GM18507 (cell line): ENCODE measurements at places on chromosomes 4 and X.
A peak's percentile ranks its signal among the peaks of the same experiment; 100 is the strongest.

DNA sequence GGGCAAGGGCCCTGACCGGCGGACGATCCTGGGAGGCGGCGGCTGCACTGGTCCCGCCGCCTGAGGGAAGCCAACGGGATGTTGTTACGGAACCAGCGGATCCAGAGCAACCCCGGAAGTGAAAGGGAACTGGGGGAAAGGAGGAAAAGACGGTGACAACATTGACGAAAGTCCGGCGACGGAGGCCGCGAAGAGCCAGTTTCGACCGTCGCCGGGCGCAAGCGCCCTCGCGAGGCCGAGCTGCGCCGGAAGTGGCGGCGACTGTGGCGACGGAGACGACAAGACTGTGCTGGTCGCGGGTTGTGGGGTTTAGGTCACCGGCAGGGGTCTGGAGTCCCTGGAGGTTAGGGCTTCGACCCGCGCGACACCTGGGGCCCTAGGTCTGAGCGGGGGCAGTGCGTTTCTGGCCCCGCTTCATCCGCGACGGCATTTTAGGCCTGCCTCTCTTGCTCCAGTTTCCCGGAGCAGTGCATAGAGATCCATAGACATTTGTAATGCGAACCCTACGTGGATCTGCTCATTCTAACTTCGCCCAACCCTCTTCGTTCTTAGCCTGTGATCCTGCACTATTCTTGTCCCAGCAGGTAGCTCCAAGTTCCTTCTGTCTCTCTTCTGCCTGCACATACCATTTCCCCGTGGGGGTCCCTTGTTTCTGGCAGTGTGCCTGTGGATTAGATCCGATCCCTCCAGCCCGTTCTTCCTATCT, at the start of gene BOD1L1:
BOD1L1 (minus strand) TSS at position 120 of the 706 bp plus-strand sequence. CDS start 138 bp downstream, outside the sequence.
- DNase-seq, result peak; percentile 81

DNA sequence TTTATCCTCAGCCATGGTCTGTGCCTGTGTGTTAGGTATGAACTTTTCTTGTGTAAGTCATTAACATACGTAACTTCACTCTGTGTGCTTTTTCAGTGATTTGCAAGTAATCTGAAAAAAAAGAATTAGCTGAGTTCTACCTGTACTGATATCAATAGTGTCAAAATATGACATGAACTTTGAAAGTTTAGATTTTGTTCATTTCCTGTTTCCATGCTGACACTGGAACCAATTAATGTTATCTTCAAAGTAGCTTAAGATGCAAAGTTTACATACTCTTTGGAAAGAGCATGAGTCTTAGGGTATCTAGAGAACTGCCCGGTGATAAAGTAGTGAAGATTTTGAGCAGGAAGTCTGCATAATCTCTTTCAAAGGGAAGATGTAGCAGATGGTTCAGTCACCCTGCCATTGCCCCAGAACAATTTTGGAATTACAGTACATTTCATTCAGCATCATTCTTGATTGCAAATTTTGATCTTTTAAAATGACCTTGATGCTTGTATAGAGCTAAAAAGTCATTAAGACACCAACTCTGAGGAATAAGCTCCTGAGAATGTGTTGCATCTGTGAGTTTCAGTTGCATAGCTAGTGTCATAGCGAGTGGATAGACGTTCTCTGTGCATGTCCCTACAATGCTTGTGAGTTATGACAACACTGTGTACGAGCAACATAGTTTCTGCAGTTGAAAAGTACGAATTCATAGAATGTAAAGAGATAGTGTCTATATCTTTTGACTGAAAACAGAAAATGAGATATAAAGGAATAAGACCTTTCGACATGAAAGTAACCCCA, 130.5 kb downstream of the PTTG2 start:
- no peak for DNase-seq

- no peak for DNase-seq
Measured at GRCh38 chr4:182973511-182973911, 56.3 kb upstream of the DCTD start.

DNA sequence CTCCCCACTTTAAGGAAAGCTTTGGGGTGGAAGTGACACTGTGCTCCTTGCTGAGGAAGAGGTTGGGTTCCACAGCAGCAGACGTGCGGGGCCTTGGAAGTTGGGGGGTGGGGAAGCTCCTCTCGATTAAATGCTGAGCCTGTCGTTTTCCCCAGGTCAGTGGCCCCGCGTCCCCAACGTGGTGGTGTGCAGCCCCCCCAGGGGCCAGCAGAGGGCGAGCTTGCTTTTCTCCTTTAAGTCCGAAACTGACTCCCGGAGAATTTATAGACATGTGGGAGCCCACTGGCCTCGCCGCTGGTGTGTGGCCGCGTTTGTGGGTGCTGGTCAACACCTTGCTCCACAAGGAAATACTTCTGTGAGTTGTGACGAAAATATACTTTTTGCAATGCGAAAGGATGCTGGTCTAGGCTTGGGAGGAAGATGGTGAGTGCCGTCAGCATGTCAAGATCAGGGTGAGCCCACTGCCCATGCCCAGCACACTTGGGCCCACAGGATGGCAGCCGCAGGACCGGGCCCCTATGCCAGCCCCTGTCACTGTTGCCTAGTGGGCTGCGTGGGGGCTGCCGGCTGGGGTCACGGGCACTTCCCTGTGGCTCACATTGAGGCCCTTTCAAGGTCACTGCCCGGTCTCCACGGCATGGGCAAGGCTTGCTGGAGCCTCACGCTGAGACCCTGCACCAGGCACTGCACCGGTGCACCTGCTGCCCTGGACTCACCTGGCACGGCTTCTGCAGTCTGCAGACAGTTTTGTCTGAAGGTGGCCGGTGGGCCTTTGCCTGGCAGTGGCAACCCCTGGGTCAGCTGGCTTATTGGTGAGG, 9.4 kb downstream of the UVSSA start:
- DNase-seq, result no peak

GRCh38 chrX:138191998-138192397, 519.5 kb downstream of the FGF13 start:
- DNase-seq, result no peak

- no peak for DNase-seq
Measured at GRCh38 chr4:1778642-1779392, 14.3 kb upstream of the FGFR3 start.

DNA sequence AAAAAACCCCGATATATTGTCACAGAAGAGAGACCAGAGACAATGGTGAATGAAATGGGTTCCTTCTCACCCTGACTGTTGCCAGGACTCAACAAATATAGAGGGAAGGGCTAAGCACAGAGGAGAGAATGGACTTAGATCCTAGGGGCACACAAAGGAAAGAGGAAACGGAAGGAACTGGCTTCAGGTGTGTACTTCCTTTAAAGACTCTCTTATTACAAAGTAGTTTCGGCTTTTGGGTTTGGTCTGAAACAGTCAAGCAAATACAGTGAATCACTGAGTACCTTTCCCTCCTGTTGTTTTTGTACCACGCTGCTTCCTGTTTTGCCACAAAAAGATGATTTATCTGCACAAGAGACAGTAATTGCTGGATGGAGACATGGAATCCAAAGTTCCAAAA, 46.1 kb upstream of the S100G start:
- no peak for DNase-seq

DNA sequence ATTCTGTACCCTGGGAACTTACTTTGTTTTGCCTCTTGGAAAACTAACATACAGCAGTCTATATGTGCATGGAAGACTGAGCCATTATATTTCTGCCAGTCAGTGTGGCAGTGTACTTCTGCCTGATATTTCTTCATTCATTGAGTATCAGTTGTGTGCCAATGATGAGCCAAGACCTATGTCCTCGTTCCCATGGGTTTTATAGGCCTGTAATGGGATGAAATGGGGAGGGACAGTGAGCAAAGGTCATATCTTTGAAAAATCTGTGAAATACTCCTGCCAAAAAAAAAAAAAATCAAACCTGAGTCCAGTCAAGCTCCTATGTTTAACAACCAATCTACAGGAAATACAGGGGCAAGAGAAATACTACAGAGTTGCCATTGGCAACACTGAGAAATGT, 9.1 kb downstream of the NSD2 start:
- DNase-seq, result no peak

DNA sequence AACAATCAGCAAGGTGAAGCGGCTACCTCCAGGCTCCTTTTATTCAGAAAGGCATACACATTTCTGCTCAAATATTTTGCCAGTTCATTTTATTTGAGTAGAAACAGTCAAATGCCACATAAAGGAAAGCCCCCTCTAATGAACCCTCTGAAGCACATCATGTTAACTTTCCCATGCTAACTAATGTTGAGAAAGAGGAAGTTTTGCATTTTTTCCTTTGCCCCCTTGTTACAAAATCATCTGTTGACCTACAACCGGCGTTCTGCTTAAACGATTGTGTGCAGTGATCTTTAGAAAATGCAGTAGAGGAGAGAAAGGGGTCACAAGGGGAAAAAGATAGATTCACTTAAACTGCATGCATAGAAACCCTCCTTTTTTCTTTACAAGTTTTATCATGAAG, 25.2 kb upstream of the ATXN3L start:
- DNase-seq, result no peak

DNA sequence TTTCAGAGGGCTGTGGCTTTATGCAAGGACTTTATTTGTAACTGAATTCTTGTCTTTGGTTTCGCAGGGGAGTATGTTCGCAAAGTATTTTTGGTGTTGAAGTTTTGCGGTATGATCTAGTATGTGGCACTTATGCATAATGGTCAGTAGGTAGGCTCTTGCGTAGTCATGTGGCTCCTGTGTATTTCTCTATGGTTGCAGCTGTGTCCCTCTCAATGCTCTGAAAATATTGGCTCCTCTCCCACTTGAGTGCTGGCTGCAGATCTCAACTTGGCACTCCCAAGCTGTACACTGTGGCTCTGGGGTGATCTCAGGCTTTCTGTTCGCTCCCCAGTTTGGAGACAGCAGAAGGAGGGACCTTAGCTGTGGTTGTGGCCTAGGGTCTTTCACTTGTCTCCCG, 24.8 kb downstream of the ARMCX5 start:
- no peak for DNase-seq

- DNase-seq, result no peak
Measured at GRCh38 chr4:81207828-81208227, 7.2 kb downstream of the PRKG2 start.

GRCh38 chrX:97367125-97367524, 483.4 kb downstream of the RPA4 start:
- DNase-seq, result no peak

DNA sequence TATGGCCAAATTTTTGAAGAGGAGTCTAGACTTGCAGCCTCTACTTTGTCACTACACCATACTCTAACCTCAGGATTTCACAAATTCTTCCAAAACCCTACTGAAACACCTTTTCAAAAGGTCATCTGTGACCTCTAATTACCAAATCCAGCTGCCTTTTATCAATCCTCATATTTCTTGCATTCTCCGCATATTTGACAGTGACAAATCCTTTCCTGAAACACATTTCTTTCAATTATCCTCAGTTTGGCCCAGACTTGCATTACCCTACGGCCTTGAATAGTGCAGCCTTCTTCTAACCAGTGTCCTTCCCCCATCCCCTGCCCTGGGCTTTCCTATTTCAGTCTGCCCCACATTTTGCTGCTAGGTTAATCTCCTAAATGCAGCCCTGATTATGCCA, 25.5 kb downstream of the MID2 start:
- DNase-seq, result no peak

- DNase-seq, result no peak
Measured at GRCh38 chr4:25531272-25531671, 124.4 kb upstream of the SLC34A2 start.

- no peak for DNase-seq
Measured at GRCh38 chr4:78417603-78418002, 134.0 kb upstream of the ANXA3 start.

DNA sequence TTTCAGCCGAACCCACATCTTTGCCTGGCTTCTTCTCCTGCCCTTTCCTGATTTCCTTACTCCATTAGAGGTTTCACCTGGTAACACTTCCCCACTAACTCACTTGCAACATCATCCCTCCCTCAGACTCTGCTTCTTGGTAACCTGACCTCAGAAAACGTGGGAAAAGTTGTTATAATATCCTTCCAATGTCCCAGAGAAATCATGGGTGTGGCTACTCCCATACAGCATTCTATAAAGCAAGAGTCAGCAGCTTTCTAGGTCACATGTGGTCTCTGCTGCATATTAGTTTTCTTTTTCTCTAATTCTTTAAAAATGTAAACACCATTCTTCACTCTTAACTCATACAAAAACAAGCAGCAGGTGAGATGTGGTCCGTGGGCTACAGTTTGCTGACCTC, 283.1 kb upstream of the MAOA start:
- no peak for DNase-seq

DNA sequence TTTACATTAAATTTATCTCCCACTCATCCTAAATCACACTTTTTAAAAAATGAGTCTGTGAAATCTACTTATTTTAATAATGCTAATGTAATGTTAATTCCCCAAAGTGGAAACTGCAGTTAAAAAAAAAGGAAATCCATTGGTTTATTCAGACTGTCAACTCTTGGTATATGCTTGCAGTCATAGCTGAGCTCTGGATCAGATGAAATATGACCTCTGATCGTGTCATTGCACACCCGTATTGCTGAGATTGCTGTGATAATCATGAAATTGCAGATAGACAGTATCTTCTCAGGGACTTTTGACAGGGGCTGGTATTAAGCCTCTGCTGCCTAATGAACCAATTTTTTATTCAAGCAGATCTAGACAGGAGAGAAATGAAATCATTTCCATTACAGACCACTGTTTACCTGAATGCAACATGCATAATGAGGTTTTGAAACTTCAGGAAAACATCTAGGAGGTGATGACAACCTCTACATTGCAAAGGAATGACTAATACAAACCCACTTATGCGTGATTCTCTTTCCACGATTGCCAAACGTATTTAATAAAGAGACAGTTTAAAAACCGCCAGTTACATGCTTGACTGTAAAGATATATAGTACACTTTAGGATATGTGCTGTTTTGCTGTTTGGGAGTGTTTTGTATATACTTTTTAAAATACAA, 138.3 kb upstream of the PUDP start:
- DNase-seq, result no peak

GRCh38 chr4:63348735-63349673, 1060.2 kb downstream of the TECRL start:
- no peak for DNase-seq

GRCh38 chr4:71201817-71202576, 136.8 kb upstream of the SLC4A4 start:
- no peak for DNase-seq

GRCh38 chrX:85897362-85898126, 149.8 kb downstream of the CHM start:
- DNase-seq, result no peak

- DNase-seq, result no peak
Measured at GRCh38 chrX:103405009-103405333, 28.6 kb downstream of the BEX3 start.

DNA sequence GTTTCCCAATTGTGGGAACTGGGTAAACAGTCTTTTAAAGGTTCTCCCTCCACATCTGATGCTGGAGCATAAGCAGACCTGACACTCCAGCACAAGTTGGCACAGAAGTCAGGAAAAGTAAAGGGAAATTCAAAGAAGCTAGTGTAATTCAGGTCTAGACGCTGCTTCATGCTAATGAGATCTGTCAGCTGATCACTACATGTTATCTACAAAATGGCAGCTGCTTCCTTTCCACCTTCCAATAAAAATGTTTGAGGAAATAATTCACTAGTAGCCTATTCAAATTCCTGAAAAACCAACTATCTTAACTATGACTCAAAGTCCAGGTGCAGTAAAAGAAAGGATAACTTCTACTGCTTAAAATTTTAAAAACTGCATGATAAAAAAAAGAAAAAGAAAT, 29.3 kb downstream of the DCAF8L2 start:
- no peak for DNase-seq

- DNase-seq, result no peak
Measured at GRCh38 chr4:10129196-10130177, 12.9 kb upstream of the WDR1 start.

GRCh38 chr4:94435874-94436273, 15.9 kb upstream of the PDLIM5 start:
- DNase-seq, result no peak

GRCh38 chr4:65973186-65973585, 302.9 kb upstream of the EPHA5 start:
- DNase-seq, result no peak

- no peak for DNase-seq
Measured at GRCh38 chrX:32937043-32937442, 274.3 kb downstream of the DMD start.
